GDM1 (cell line): ENCODE measurements at places on chromosomes 7 and 10.

DNA sequence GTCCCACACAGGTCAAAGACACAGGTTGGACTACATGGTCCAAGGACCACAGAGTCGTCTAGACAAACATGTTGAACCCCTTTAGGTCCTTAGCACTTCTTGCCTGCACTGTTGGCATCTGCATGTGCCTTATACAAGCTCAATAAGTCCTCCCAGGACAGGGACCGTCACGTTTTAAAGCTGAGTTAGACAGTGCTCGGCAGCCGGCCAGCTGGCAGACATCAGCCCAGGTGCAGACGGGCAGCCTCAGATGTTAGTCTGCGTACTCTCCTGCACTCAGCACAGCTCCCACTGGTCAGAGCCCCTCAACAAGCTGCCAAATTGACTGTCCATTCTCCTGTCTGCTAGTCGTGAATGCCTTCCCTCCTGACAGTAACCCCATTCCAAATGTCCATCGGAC lies 34.9 kb downstream of the PARP12 start:
- no peak for DNase-seq

GRCh38 chr7:1898628-1899185 lies 228.6 kb downstream of the ELFN1 start:
- DNase-seq = no peak

DNA sequence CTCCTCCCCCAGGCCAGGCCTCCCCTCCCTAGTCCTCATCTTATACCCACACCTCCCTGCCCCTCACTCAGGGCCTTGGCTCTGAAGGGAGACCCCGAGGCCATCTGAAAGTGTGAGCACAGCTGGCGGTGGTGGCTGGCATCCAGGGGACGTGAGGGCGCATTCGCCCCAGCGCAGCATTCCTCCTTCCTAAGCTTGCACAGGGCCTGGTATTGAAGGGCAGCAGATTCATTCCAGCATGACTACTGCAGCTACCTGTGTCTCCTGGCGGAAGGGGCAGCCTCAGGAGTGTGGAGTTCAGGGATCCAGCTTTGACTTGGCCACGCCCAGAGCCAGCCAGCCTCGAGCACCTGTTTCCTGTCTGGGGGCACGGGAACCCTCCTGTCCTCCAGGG lies 72.6 kb downstream of the PARP12 start:
- no peak for DNase-seq

GRCh38 chr7:30312178-30312577 lies 27.8 kb downstream of the ZNRF2 start:
- no peak for DNase-seq

DNA sequence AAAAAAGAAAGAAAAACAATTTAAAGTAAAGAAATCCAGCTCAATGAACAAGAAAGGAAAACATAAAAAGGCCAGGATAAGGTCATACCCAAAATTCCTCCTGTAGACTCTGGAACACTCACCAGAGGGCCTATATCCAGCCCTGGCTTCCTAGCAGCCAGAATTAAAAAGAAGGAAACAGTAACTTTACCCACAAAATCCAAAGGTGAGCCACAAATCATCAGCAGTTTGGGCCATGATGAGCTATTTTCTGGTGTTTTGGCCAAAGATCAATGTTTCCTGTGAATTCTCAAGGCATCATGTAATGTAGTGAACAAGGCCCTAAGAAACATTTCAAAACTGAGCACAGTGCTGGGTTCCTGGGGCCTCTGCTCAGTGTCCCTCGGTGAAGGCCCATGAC lies 87.8 kb downstream of the LARP4B start:
- DNase-seq = no peak

DNA sequence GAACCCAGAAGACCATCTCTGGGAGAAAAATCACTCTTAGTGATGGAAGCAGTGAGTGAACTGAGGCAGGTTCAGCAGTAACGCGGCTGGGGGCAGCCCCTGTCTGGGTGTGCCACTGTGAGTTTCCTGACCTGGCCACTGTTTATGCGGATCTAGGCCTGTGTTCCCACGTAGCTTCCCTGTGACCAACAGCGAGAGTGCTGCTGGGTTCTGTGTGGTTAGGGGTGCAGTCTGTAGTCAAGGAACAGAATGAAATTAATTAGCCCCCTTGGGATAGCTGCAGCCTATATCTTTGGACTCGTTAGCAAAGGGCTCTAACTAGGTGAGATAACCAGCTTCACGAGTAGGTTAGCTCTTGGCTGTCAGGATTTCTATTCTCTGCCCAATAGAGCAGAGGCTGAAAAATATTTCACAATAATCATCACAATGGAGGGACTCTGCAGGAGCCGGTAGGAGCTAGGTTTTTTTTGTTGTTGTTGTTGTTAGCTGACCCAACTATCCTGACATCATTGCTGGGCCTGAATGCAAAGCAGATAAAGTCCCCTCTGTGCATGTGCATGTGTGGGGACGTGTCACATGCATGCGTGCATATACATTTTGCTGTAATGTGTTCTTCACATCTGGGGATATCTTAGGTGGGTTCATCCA lies 164.9 kb downstream of the TMEM178B start:
- no peak for DNase-seq

DNA sequence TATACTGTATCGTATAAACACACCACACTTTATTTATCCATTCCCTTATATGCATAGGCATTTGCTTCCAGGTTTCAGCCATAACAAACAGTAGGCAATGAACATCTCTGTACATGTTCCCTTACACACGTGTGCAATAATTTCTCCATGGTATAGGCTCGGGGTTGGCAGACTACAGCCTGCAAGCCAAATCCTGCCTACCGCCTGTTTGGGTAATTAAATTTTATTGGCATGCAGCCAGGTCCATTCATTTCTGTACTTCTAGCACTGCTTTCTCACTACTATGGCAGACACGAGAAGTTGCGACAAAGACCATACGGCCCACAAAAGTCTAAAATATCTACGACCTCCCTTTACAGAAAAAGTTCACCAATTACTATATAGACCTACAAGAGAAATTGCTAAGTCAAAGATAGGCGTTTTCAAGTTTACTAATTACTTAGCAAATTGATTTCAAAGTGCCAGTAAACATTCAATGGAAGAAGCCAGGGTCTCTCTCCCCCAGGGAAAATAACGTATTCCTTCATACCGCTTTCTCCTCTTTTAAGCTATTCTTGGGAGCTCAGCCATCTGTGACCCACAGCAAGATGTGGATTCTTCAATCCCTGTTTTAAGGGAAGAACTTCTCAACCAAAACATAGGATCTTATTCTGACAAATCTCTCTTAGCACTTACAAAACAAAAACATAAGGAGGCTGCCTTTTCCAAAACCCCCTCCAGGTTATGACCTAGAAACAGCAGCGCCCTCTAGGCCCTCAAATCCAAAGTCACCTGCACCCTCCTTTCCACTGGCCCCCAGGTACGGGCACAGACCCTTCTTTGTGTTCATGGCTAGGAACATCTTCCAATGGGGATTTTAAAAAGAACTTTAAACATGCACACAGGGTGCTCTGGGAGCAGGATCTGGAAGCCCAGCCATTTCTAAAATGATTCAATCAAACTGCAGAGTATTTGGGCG lies 100.5 kb downstream of the FGFR2 start:
- DNase-seq = no peak

GRCh38 chr7:133386205-133386604 lies 133.3 kb downstream of the EXOC4 start:
- DNase-seq = no peak

GRCh38 chr7:75565132-75565837 lies 73.2 kb downstream of the SPDYE5 start:
- DNase-seq = peak; percentile 52

GRCh38 chr7:111198255-111198654 lies 107.3 kb downstream of the LRRN3 start:
- no peak for DNase-seq

DNA sequence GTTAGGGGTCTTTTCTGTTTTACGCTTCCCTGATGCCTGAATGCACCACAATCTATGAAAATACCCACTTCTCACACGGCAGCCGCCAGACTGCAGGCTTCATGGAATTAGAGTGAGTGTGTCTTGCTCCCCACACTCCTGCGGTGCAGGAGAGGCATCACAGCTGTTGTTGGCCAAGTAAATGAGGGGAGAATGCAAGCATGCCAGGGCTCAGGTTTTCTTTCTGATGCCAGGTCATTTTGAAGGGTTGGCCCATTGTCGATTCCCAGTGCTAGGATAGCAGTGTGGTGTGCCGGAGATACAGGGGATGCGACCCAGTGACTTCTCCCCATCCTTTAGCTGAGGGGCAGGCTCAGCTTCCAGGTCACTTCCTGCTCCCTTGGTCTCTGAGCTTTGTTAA lies 16.3 kb downstream of the CXCL12 start:
- DNase-seq = no peak

DNA sequence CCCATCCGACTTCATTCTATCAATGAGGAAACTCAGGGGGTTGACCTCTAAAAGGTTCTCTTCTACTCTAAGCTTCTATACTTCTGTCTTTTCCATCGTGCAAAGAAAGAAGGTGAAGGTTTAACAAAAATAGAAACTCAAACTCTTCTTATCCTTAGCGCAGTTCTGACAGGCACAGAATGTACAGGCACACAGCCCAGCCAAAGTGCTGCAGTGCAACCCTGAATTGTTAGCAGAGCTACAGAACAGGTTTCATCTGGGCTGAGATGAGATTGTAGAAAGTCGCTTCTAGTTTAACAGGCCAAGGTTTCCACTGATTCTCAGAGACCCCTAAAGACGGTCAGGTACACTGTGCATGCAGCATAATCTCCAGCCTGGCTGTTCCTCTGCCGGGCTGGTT lies 79.3 kb upstream of the AFAP1L2 start:
- DNase-seq = no peak

- DNase-seq = no peak
These were observed 84.6 kb downstream of the VPS50 start for GRCh38 chr7:93316730-93317129.

DNA sequence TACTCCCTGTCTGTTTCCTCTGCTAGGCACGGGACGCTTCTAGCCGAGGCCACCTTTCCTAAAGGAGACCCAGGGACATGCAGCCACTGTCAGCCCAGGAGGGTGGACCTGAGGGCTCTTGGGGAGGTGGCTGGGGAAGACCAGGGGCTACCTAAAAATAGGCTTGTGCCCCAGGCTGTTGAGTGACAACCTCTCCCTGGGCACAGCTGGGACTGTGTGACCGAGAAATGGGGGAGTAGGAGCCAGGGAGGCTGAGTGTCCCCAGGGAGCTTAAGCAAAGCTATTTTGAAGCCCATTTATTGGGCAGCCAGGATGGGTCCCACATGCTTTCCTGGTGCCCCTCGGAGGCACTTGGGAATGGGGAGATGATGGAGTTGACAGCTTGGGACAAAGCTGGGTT lies 63.8 kb downstream of the CALML3 start:
- no peak for DNase-seq

GRCh38 chr7:108038986-108039385 lies 36.0 kb upstream of the LAMB1 start:
- no peak for DNase-seq

DNA sequence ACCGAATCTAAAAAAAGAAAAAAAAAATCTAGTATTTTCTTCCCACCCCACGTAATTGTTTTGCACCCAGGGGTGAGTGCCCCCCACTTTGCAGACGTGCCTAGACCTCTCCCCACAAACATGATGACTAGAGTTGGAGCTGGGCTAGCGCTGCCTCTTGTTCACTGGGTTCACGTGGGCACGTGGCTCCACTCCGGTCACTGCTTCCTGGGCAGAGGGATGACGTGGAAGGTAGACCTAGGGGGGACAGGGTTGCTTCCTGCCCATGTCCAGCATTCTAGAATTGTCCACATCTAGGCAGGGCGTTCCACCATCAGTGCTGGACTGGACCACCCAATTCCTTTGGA lies 861 bp upstream of the LIMK1 start:
- DNase-seq = no peak

DNA sequence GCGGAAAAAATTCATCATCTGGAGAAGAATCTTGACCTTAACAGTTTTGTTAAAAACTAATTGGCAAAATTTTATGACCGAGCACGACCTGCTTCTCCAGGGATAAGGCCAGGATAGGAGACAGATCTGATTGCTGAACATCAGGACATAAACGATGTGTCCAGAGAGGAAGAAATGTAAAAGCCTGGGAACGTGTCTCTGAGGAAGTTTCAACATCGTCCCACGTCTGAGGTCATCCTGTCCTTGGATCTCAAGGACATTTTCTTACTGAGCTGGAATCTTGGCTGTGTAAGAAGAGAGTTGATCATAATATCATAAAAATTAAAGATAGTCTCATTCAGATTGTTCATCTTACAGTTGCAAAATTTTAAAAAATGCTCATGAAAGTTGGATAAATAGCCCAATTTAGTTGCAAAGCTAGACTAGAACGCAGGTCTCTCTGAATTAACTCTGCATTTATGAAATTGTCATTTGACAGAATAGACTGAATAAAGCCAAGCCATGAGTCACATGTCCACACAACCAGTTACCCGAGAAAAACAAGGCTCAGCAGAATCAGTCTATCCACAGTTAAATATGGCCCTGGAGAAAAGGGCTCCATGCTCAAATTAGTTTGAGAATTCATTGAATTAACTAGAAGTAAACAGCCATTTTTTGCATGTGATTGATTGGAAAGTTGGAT lies 120.0 kb upstream of the EGFR start:
- no peak for DNase-seq

- no peak for DNase-seq
These were observed 6.3 kb upstream of the RHOBTB1 start for GRCh38 chr10:60950300-60950699.

- DNase-seq = no peak
These were observed 38.9 kb upstream of the DGKI start for GRCh38 chr7:137885678-137886077.

- no peak for DNase-seq
These were observed 15.0 kb downstream of the CCDC6 start for GRCh38 chr10:59891349-59891748.

DNA sequence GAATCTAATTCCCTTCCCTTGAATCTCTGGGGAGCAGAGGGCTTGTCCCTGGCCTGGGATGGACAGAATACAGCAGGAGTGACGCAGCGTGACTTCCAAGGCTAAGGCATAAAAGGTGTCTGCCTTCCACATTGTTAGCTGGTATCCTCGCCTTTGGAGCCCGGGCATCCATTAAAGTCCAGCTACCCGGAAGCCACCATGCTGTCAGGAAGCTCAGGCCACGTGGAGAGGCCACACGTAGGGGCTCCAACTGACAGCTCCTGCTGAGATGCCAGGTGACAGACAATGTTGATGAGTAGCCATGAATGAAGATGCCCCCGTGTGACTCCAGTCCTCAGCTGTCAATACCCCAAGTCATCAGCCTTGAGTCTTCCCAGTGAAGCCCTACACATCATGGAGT lies 99.9 kb downstream of the OAT start:
- DNase-seq = no peak
